ENCODE measurements at places on chromosomes 2 and 18.

DNA sequence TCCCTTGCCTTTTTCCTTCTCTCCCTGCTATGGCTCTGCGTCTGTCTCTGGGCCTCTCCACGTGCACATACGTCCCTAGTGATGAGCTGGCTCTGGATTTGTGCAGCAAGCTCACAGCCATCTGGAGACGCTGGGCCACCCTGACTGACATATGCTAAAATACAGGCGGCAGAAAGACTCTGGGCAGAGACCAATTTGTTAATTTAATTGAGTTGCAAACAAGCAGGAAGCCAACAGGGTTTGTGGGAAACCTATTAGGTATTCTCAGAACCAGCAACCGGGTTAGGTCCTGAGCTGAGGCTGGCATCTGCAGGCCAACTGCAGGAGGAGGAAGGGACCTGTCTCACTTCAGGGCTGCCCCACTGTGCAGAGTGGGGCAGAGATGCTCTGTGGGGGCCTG is 53.5 kb upstream of the SMAD2 start:
- no peak for DNase-seq

DNA sequence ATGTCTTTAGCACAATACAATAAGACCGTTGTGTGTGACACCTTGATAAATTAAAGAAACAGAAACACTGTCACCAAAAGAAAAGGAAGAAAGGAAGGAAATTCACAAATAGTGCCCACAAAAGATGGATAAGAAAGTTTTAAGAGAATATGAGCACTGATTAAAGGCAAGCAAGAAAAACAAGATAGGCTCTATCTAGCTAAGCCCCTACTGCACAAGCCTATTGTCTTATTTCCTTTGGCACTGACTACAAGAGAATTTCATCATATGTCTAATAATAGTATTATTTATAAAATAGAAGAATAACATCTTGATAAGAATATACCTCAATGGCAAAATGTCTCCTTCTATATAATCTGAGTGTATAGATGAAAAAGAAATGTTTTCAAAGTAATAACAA is 335.7 kb downstream of the NCKAP5 start:
- no peak for DNase-seq

DNA sequence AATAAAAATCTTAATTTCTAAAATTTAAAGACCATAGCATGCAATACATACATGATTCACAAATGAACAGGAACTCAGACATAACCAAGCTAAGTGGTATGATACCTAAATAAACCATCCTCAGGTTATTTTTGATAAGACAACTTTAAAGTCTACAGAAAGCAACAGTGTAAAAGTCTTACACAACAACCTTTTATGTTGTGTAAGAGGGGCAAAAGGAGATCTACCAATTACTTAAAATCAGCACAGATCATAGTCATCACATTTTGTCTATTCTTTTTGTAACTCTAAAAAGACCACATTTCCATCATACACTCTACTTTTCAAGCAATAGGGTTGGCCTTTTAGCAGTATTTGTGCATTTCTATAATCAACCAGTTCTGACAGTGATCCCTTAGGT is 16.3 kb downstream of the SP3 start:
- no peak for DNase-seq

- DNase-seq: no peak
Measured at GRCh38 chr2:234247453-234248180, 197.1 kb downstream of the SPP2 start.

- no peak for DNase-seq
Measured at GRCh38 chr2:196268025-196268424, 96.6 kb upstream of the STK17B start.

GRCh38 chr2:106839849-106840595 is 45.9 kb downstream of the ST6GAL2 start:
- DNase-seq: peak; percentile 67

- DNase-seq: peak; percentile 66
Measured at GRCh38 chr2:127675331-127676261, at the start of gene LIMS2. TSS of gene LIMS2 (minus strand) at chr2:127675530. CDS start at chr2:127675024, 506 bp downstream.

GRCh38 chr18:44733754-44734465 is 53.2 kb downstream of the SETBP1 start:
- no peak for DNase-seq

DNA sequence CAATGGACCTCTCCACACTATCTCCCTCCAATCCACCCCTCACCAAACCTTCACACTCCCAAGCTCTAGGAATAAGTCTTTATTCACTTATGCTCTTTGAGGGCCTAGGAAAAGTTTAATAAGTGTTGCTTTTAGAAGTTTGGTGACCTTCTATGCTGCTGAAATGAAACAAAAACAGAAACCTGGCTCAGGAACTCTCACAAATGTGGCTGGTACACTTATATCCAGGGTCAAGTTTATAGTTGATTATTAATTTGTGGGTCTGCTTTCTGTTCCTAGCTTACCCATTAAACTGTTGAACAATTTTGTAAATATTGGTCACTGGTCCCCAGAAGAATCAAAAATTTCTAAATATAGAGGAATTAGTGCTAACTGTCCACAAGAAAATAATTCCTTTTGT is 14.2 kb upstream of the ANKRD44 start:
- DNase-seq: no peak

- no peak for DNase-seq
Measured at GRCh38 chr2:16135196-16135912, 195.0 kb downstream of the MYCN start.

DNA sequence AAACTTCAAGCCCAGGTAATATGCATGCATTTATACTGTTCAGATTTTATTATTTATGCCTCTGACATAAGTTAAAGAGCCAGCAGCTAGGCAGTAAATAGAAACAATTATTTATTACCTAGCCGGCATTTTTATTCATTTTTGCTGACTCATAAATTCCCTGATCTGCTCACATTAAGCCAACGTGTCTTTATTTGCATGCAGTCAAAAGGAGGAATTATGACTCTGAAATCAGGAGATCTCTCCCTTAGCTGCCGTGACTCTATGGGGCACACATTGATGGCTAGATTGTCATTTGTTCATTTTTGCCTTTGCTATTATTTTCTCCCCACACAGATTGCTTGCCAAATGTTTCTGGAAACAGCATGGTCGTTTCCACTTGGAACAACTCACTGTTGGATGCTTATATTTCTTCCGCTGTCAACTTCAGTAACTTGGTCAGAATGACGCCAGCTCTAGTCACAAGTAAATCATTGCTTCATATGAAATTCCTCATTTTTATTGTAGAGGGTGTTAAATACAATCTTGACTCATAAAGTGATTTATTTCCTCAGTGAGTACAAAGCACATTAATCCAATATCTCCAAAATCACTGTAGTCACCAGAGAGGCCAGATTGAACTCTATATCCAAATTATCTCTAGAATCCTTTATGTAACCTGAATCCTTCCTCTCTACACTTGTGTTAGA is 15.9 kb upstream of the ZBTB14 start:
- no peak for DNase-seq

DNA sequence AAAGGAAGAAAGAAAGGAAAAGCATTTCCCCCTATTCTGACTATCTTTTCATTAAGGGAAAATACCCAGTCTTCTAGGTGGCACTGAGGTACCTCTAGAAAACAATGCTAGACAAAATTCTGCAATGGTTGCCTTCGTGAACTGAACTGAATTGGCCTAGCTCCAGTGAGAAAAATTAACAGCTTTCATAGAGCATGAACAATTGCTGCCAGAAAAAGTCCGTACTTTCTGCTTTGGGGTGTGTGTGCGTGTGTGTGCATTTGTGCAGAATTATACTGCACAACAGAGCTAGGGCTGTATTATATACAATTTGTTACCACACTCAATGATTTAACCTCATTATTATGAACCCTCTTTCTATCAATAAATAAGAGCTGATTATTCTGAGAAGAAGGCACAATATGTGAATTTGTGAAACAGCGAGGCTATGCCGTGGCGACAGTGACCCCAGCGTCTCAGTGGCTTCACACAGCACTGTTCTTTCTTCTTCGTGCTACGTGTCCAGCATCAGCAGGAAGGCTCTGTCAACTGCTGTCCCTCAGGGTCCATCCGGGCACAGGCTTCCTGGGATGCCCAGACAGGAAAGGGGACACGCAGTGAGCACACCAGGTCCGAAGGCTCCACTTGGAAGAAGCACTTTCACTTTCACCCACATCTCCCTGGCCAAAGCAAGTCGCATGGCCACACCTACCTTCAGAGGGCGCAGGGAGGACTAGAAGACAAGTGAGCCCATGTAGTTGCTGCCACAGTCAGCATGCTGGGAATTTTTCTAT is 47.5 kb downstream of the PTGR3 start:
- DNase-seq: no peak

GRCh38 chr18:30457156-30457555 is 585.4 kb downstream of the DSC3 start:
- DNase-seq: no peak

DNA sequence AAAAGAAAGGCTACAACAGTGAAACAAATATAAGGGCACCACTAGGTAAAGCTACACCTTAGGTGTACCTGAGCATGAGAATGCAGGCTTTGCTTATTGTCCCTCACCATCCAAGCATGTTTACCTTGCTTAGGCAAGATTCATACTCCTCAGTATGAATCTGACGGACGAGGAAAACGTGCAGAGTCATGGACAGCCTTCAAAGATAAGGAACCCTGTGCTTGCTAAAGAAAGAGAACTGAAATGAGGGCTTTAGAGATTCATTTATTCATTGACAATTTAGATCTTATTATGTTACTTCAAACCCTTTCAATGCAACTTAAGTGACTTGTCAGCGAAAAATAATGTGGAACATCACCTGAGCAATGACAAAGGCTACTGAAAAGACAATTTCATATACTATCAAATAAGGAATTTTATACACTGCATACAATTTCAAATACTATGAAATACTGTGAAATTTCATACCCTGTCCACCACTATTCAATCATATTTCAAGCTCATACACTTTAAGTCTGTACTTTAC is 21.7 kb downstream of the CLASP1 start:
- DNase-seq: no peak

- no peak for DNase-seq
Measured at GRCh38 chr2:185284696-185285095, 453.9 kb upstream of the FSIP2 start.

DNA sequence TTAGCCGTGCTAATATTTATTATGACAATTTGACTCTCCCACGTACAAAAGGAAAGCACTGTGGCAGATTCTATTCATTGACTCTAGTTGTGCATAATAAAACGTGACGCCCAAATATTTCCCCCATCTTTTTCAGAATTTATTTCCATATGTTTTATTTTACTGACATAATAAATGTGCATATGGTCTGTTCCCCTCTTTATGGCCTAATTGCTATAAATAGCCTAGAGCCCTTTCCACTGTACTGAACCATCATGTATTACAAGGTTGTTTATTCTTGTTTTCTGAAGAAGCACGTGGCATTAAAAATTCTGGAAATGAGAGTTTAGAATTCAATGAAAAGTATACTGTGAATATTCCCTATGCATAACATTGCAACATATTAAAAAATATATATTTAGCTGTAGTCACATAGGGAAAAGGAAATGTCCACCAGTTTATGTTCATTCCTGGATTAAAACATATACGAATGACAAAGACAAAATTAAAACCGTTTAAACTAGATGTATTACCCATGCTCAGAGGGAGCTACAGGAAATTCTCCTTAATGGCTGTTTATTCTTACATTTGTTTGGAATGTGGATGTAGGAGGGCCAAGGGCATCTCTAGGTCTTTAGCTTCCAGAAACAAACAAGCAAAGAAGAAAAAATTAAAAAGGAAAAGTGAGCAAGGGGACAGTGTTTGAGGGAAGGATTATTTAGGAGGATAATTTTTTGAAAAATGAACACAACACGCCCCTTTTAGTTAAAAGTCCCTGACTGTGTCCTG is 122.1 kb upstream of the MMADHC start:
- no peak for DNase-seq

GRCh38 chr2:68762100-68762499 is 27.5 kb downstream of the ARHGAP25 start:
- no peak for DNase-seq

GRCh38 chr2:144944546-144945220 is 424.8 kb upstream of the ZEB2 start:
- no peak for DNase-seq

DNA sequence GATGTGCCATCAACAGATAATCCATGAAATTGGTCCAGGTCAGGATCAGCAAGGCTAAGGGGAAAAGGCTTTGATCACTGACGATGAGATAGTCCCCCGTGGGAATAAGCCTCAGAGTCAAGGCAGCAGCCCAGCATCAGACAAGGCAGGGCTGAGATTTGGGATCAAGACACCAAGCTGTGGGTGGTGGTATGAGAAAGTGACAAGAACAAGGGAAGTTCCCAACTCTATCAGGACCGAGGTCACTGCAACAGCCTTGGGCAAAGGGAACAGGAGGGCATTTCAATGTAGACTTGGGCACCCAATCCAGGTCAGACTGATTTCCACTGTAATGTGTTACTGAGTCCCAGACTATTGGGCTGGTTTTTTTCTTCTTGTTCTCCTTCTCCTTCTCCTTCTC is 18.7 kb downstream of the PLEK start:
- DNase-seq: no peak

- no peak for DNase-seq
Measured at GRCh38 chr2:178363252-178363651, 87.7 kb downstream of the PRKRA start.

- DNase-seq: no peak
Measured at GRCh38 chr2:158783923-158784322, 11.2 kb upstream of the DAPL1 start.

DNA sequence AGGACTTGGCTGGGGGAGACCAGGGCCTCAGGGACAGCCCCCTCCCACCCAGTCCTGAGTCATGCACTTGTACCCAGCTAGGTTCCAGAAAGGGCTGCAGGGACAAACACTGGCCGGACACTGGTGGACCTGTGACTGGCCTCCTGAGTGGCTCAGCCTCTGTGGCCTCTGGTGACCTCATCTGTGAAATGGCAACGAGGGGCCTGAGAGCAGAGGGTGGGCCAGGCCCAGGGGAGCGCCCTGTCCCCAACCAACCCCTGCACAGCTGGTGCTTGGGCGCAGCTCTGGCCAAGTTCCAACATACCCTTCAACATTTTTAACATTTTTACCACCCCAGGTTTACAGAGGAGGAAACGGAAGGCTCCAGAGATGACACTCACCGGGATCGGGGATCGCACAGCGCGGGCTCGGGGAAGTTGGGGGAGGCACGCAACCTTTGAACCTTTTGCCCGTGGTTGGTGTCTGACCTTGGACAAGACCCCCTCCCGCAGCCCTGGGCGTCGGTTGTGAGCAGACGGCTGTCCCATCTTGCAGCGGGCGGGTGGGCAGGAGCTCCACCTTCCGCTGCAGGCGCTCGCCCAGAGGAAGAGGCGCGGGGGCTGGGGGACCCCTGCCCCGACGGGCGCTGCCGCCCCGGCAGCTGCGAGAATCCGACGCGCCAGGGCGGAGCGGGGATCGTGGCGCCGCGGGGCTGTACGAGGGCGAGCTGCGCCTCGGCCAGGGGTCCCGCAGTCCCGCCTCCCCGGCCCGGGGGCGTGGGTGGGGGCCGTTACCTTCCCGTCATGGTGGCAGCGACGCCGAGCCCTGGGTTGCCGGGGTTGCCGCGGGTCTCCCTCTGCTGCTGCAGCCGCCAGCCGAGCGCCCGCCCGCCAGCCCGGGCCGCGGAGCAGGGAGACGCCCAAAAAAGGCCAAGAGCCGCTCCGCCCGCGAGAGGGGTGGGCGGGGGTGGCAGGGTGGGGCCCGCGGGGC is 805 bp downstream of the LIMS2 start:
- DNase-seq: peak; percentile 67

- DNase-seq: no peak
Measured at GRCh38 chr2:100146657-100146960, 4.2 kb upstream of the AFF3 start.

GRCh38 chr2:20171445-20171977 is 53.4 kb downstream of the SDC1 start:
- DNase-seq: no peak

GRCh38 chr2:230738391-230738811 is 25.8 kb downstream of the CAB39 start:
- no peak for DNase-seq

- DNase-seq: no peak
Measured at GRCh38 chr2:120546048-120546864, 189.4 kb upstream of the GLI2 start.

- DNase-seq: no peak
Measured at GRCh38 chr2:68749345-68749744, 14.7 kb downstream of the ARHGAP25 start.

All from H1 (cell line).